Immature natural killer cell (primary cell): ENCODE measurements at places on chromosomes 5 and 9. TPM values are rescaled to one million over a fixed set of nuclear protein-coding genes. Genes with fewer than 3 reads are reported as not detected.

DNA sequence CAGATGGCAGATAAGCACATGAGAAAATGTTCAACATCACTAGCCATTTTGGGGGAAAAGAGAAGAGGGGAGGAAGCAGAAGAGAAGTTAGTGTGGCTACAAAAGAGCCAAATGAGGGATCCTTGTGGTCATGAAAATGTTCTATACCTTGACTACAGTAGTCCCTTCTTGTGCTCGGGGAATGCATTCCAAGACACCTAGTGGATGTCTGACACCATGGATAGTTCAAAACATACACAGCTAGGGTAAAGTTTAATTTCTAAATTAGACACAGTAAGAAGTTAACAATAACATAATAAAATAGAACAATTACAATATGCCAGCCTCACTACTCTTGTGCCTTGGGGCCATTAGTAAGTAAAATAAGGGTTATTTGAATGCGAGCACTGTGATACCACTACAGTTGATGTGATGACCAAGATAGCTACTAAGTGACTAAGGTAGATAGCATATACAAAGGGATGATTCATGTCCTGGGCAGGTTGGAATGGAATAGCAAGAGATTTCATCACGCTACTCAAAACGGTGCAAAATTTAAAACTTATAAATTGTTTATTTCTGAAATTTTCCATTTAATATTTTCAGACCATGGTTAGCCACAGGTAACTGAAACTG lies 344.1 kb downstream of the NR2F1-AS1 start:
- peaks cover 1% of the 10 kb centered on the region for H3K27me3 ChIP-seq
- no peaks in the 10 kb centered on the region for H3K36me3 ChIP-seq
- H3K4me3 ChIP-seq, result no peak overlapping the region
- no peaks in the 10 kb centered on the region for H3K4me1 ChIP-seq
- H3K27ac ChIP-seq, result no peak overlapping the region
- no peak for DNase-seq

DNA sequence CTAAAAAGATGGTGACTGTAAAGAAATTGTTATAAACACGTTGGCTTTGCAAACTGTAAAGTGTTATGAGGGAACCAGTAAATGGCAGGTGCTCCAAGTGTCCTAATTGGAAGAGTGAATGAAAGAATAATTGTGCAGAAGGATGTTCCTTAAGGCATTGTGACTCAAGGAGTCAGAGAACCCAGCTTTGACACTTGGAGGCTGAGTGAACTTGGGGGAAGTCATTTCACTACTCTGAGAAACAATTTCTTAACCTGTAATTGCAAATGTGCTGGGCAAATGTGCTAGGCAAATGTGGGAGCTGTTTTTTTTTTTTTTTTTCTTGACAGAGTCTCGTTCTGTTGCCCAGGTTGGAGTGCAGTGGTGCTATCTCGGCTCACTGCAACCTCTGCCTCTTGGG lies 84.0 kb upstream of the TNFSF8 start:
- no peaks in the 10 kb centered on the region for H3K27me3 ChIP-seq
- no peaks in the 10 kb centered on the region for H3K36me3 ChIP-seq
- no peaks in the 10 kb centered on the region for H3K4me1 ChIP-seq
- H3K4me3 ChIP-seq, result no peak overlapping the region

DNA sequence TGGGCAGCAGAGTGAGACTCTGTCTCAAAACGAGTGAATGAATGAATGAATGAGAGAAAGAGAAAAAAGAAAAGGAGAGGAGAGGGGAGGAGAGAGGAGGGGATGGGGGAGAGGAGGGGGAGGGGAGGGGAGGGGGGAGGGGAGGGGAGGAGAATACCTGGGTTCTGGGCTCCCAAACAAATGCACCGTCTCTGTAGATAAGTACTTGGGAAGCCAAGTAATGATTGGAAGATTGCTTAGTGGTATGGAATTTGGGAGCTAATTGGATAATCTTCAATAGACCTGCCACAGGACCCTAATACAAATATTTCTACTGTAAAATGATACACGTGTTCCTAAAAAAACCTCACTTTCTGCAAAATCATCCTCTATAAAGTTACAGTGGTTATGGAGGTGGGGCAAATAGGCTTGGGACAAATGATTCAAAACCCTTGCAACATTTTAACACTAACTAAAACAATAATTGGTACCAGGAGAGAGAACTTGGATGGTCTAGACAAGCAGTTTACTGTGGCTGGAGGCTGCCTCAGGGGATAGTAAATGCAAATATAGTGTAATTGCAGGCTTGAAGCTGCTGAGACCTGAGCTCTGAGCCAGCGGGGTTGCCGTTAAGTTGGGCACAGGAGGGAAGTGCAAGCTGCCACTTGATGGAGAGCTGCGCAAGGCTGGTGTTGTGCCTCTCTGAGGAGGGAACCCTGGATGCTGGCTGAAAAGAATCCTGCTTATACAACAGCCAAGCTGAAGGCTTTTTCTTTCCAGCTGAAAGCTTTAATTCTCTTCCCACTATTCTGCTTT lies 3.5 kb downstream of the HEMGN start:
- DNase-seq, result no peak
- H3K4me1 ChIP-seq, result peaks cover 28% of the 10 kb centered on the region
- no peaks in the 10 kb centered on the region for H3K36me3 ChIP-seq
- no peak overlapping the region for H3K4me3 ChIP-seq

SAXO1 gene
- not detected for polyA plus RNA-seq

CRHBP gene
- not detected for polyA plus RNA-seq

- peak overlapping the region; percentile 85 for H3K4me3 ChIP-seq
- peaks cover 5% of the 10 kb centered on the region for H3K27me3 ChIP-seq
- H3K27ac ChIP-seq, result no peak overlapping the region
- no peak for DNase-seq
- peaks cover 31% of the 10 kb centered on the region for H3K4me1 ChIP-seq
Observed at GRCh38 chr9:78296201-78296892, 578 bp upstream of the PSAT1 start.

FAM221B gene
- polyA plus RNA-seq, result not detected

- H3K36me3 ChIP-seq, result no peaks in the 10 kb centered on the region
- DNase-seq, result no peak
- H3K4me3 ChIP-seq, result no peak overlapping the region
- H3K27ac ChIP-seq, result no peak overlapping the region
- peaks cover 31% of the 10 kb centered on the region for H3K4me1 ChIP-seq
Observed at GRCh38 chr5:56585461-56585860, 229.9 kb upstream of the MAP3K1 start.

DNA sequence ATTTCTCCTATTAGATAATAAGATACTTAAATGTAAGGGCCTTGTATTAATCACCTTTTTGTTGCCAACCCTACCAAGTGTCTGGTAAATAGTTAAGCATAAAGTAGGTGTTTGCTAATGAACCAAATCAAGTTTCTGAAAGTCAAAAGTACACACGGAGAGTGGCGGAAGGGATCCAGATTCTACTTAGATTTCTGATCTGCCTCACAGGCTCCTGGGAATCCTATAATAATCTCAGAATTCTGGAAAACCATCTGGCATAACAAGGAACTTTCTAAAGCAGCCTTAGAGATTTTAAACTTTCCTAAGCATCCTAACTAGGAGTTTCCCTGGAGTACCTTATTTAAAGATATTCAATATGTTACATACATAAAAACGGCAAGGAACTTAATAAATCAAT lies 363.2 kb upstream of the SMC2 start:
- no peak for DNase-seq
- H3K27ac ChIP-seq, result no peak overlapping the region
- H3K27me3 ChIP-seq, result no peaks in the 10 kb centered on the region
- H3K4me1 ChIP-seq, result no peaks in the 10 kb centered on the region
- H3K4me3 ChIP-seq, result no peak overlapping the region

DNA sequence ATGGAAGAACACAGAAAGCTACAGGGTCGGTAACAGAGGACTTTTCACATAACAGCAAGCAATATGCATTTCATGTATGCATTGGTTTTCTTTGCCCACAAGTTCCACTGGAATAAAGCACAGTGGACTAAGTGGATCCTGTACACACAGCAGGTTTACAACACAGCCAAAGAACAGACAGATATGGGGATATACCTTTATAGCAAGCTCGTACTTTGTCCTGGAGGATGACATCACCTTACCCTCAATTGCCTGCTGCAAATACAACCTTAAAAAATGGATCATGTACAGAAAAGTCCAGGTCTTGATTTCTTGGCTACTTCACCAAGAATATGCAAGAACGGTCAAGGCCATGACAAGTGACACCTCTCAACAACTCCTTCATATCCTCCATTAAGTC lies 1445.5 kb downstream of the MAT2B start:
- H3K4me1 ChIP-seq, result no peaks in the 10 kb centered on the region
- no peak overlapping the region for H3K27ac ChIP-seq
- DNase-seq, result no peak
- H3K36me3 ChIP-seq, result no peaks in the 10 kb centered on the region
- no peak overlapping the region for H3K4me3 ChIP-seq
- H3K27me3 ChIP-seq, result no peaks in the 10 kb centered on the region

RXFP3 gene
- polyA plus RNA-seq, result not detected

GRCh38 chr9:126456441-126457174 lies 130.0 kb downstream of the MVB12B start:
- DNase-seq, result no peak
- H3K27me3 ChIP-seq, result no peaks in the 10 kb centered on the region
- H3K36me3 ChIP-seq, result no peaks in the 10 kb centered on the region
- no peak overlapping the region for H3K27ac ChIP-seq
- H3K4me1 ChIP-seq, result peaks cover 17% of the 10 kb centered on the region
- no peak overlapping the region for H3K4me3 ChIP-seq

GRCh38 chr9:97525451-97525850 lies 24.0 kb downstream of the TMOD1 start:
- DNase-seq, result no peak
- H3K4me1 ChIP-seq, result no peaks in the 10 kb centered on the region
- H3K36me3 ChIP-seq, result no peaks in the 10 kb centered on the region
- no peaks in the 10 kb centered on the region for H3K27me3 ChIP-seq
- no peak overlapping the region for H3K4me3 ChIP-seq

GRCh38 chr5:111514087-111514486 lies 1.8 kb upstream of the STARD4 start:
- H3K4me3 ChIP-seq, result peak overlapping the region; percentile 11
- peaks cover 36% of the 10 kb centered on the region for H3K4me1 ChIP-seq
- no peaks in the 10 kb centered on the region for H3K36me3 ChIP-seq
- DNase-seq, result no peak
- no peak overlapping the region for H3K27ac ChIP-seq

GRCh38 chr5:62143268-62144229 lies 162.5 kb upstream of the KIF2A start:
- H3K4me1 ChIP-seq, result no peaks in the 10 kb centered on the region
- DNase-seq, result no peak
- no peaks in the 10 kb centered on the region for H3K36me3 ChIP-seq
- H3K27ac ChIP-seq, result no peak overlapping the region
- H3K4me3 ChIP-seq, result no peak overlapping the region
- no peaks in the 10 kb centered on the region for H3K27me3 ChIP-seq

GRCh38 chr9:125407432-125407973 lies 145.9 kb downstream of the GAPVD1 start:
- no peaks in the 10 kb centered on the region for H3K36me3 ChIP-seq
- peaks cover 8% of the 10 kb centered on the region for H3K4me1 ChIP-seq
- H3K27me3 ChIP-seq, result peaks cover 3% of the 10 kb centered on the region
- H3K27ac ChIP-seq, result no peak overlapping the region

DNA sequence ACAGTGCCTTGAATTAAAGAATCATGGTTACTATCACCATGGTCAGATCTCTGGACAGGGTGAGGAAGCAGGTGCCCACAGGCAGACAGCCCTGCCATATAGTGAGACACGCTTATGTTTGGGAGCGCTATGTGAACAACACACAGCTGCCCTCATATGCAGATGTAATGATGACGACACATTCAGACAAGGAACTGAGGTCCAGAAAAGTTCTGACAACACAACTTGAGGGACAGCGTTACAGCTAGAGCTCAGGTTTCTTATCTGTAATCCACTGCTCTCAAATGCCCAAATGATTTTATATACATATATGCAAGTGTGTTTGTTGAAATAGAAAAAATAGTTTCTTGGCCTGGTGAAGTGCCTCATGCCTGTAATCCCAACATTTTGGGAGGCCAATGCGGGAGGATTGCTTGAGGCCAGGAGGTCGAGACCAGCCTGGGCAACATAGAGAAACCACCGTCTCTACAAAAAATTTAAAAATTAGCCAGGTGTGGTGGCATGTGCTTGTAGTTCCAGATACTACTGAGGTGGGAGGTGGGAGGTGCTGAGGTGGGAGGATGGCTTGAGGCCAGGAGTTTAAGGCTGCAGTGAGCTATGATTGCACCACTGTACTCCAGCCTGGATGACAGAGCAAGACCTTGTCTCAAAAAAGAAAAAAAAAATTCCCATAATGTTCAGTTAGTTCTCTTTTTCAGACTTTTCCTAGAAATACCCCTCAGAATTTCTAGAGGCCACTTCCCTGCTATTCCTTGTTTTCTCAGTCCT lies 423.2 kb downstream of the RAB3C start:
- H3K4me1 ChIP-seq, result peaks cover 86% of the 10 kb centered on the region
- no peak for DNase-seq
- H3K27me3 ChIP-seq, result peaks cover 2% of the 10 kb centered on the region
- H3K4me3 ChIP-seq, result no peak overlapping the region
- peaks cover 4% of the 10 kb centered on the region for H3K36me3 ChIP-seq

DNA sequence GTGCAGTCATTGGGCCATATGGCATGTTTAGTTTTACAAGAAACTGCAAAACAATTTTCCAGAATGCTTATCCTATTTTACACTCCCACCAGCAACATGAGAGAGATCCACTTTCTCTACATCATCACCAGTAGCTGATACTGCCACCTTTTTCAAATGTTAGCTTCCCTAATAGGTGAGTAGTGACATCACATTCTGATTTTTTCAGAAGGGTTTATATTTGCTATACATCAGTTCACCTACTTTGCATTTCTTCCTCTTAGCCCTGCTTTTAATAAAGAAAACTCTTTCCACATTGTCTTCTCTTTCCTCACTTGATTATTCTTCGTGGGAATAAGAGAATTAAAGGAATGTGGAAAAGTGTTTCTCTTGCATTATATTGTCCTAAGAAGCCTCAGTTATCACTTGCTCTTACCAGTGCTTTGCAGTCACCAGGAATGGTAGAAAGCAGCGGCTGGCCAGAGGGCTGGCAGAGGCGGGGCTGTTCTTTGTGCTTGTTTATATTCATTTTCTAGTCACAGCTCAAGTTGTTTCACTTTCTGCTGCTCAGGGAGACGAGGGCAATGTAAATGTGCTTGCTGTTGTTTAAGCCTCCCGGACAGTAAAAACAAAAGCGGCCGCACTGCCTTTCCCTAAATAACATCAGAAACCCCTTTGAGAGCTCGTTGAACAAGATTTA lies 164.8 kb downstream of the HSD17B3 start:
- H3K36me3 ChIP-seq, result peaks cover 3% of the 10 kb centered on the region
- peak overlapping the region; percentile 74 for H3K27ac ChIP-seq
- peaks cover 13% of the 10 kb centered on the region for H3K4me1 ChIP-seq
- peaks cover 3% of the 10 kb centered on the region for H3K27me3 ChIP-seq
- peak overlapping the region; percentile 55 for H3K4me3 ChIP-seq
- DNase-seq, result no peak

- no peaks in the 10 kb centered on the region for H3K36me3 ChIP-seq
- no peak for DNase-seq
- H3K4me3 ChIP-seq, result no peak overlapping the region
- H3K4me1 ChIP-seq, result no peaks in the 10 kb centered on the region
- H3K27ac ChIP-seq, result no peak overlapping the region
- no peaks in the 10 kb centered on the region for H3K27me3 ChIP-seq
Observed at GRCh38 chr5:166430491-166431319, 1860.7 kb upstream of the WWC1 start.
